Left colon (tissue), 2 donors: ENCODE measurements at places on chromosomes 12 and 14.

- no peak for DNase-seq
These were observed 197.8 kb downstream of the FSCB start for GRCh38 chr14:44309331-44309730.

DNA sequence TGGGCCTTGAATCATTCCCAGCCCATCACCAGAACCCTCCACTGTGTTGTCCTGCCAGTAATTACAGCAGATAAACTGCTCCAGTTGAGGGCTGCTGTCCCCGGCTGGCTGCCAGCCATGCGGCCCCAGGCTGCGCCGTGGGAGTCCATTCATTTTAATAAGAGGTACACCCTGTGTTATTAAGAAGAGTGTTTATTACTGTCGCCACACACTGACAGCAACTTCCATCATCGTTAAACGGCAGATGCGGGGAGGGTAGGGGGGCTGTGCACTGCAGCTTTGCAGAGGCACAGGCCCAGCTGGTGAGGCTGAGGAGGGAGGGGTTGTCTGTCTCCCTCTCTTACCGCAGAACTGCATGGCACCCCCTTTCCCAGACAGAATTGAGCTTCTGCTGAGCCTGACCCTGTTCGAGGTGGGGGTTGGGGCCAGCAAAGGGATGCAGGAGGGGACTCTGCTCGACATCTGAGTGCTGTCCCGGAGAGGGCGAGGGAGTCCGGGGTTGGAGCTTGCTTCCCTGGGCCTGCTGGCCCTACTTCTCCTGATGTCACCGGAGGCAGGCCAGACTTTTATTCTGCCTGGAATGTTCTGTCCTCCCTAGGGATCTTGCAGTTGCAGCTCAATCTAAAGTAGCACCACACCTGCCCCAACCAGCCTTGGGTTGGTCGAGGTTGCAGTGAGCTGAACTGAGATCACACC is 33.8 kb upstream of the GPATCH2L start:
- DNase-seq = no peak

DNA sequence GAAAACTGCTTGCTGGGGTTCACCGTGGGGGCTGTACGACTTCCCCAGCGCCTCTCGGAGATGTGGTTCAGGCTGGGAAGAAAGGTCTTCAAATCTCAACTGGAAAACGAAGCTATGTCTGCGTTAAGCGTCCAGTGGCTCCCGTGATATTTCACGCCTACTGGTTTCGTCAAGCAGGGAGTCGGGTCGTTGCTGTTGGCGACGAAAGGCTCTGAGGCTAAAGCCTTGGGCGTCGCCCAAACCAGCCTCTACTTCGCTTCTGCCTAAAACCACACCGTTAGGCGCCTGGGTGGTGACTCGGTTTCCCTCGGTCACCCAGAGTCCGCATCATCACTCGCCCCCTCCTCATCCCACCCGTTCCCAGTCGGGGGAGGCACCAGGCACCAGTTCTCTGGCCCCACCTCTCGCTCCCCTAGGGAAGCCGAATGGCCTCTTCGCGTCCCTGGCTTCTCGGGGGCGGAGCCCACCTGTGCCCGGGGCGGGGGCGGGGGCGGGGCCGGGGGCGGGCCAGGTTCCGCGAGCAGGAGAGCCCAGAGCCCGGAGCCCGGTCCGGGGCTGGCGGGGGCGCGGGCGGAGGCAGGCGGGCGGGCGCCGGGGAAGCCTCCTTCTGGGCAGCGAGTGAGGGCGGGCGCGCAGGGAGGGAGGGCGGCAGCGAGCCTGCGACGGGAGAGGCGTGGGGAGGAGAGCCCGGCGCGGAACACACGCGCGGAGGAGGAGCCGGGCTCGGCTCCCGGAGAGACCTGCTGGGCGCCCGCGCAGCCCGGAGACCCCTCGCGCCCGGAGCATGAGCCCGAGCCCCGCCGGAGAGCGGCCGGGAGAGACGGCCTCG is at the start of gene B4GALNT3:
B4GALNT3 (plus strand) TSS at position 510 of the 829 bp plus-strand sequence. CDS start 438 bp downstream, outside the sequence.
- peak; percentile 66 for DNase-seq

GRCh38 chr14:77143071-77143470 is 1.5 kb upstream of the ZDHHC22 start:
- DNase-seq = no peak

- no peak for DNase-seq
These were observed 479 bp downstream of the SEL1L start for GRCh38 chr14:81533212-81533535.

GRCh38 chr12:121413917-121414316 is 14.0 kb downstream of the RNF34 start:
- DNase-seq = no peak

GRCh38 chr14:36866867-36867266 is 205.2 kb downstream of the PAX9 start:
- no peak for DNase-seq

GRCh38 chr14:56810147-56810719 is at the start of gene OTX2:
OTX2 (minus strand) TSS chr14:56810479; CDS start chr14:56805456, 5,023 bp downstream.
- no peak for DNase-seq

DNA sequence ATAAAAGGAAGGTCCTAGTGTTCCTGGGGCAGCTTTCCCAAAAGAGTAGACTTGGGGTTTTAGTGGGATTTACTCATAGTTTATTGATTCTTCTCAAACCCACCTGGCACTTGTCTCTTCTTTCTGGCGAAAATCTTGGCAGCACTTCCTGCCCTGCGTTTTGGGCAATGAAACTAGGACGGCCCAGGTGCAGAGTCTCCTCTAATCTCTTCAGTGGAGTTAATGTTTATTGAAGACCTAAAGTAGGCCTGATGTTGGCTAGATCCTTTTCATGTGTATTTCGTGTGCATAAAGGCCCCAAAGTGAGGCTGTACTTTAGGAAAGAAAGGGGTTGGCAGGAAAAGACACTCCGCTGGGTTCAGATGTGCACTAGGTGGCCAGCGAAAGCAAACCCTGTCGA is 5.1 kb downstream of the WNT5B start:
- DNase-seq = no peak

DNA sequence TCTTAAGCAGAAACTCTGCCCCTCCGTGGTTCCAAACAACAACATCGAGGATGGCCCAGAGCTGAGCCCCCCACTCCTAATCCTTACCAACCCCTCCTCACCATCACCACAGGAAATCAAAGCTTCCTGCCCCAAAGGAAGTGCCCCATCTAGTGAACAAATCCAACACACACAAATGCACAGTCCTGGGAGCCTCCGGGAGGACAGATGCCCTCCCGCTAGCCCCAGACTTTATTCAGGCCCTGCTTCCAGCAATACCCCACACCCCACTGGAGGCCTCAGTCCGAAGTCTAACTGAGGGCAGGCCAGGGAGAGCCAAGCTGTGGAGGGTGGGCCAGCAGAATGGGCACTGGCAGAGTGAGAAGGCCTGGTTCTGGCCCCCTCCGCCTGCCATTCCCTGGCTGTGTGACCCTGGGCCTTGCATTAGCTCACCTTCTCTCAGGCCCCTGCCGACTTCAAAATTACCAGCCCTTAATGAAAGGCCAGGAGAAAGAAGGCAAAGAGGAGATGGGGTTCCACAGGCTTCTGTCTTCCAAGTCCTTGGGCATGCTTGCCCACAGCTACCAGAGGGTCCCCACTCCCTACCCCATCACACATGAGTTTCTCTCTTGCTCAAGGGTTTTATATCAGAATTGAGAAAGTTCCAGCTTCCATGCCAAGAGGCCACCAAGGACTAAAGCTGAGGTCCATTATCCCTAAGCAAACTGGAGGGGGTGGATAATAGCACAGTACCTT is 2.3 kb downstream of the HDAC7 start:
- DNase-seq = no peak

DNA sequence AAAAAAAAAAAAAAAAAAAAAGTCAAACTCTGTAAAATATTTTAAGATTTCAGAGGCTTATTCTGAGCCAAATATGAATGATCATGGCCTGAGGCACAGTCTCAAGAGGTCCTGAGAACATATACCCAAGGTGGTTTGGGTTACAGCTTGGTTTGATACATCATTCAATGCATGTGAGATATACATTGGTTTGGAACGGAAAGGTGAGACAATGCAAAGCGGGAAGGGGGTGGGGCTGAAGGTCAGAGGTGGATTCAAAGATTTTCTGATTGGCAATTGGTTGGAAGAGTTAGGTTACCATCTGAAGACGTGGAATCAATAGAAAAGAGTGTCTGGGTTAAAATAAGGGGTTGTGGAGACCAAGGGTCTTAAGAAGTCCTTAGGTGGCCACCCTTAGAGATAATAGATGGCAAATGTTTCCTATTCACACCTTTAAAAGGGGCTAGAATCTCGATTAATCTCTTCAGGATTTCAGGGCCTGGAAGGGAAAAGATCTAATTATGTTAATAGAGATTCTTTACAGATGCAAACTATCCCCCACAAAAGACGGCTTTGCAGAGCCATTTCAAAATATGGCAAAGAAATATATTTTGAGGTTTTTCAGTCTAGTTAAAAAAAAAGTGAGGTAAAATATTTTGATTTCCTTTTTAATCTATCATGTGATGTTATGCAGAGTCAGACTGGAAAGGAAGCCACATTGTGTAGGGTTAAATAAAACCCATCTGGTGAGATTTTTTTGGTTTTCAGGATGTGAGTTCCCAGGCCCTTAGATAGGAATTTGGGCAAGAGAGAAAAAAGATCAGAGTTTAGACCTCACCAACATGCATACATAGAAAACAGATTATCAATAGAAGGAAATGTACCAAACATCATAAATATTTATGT is 173.8 kb upstream of the CNOT2 start:
- no peak for DNase-seq

DNA sequence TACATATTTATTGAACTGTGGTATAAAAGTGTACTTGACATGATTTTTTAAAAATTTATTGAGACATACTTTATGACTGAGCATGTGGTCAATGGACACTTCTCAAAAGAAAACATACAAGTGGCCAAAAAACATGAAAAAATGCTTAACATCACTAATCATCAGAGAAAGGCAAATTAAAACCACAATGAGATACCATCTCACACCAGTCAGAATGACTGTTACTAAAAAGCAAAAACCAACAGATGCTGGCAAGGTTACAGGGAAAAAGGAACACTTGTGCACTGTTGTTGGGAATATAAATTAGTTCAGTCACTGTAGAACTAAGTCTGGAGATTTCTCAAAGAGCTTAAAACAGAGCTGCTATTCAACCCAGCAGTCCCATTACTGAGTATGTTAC is 1177.6 kb downstream of the GALC start:
- DNase-seq = no peak

DNA sequence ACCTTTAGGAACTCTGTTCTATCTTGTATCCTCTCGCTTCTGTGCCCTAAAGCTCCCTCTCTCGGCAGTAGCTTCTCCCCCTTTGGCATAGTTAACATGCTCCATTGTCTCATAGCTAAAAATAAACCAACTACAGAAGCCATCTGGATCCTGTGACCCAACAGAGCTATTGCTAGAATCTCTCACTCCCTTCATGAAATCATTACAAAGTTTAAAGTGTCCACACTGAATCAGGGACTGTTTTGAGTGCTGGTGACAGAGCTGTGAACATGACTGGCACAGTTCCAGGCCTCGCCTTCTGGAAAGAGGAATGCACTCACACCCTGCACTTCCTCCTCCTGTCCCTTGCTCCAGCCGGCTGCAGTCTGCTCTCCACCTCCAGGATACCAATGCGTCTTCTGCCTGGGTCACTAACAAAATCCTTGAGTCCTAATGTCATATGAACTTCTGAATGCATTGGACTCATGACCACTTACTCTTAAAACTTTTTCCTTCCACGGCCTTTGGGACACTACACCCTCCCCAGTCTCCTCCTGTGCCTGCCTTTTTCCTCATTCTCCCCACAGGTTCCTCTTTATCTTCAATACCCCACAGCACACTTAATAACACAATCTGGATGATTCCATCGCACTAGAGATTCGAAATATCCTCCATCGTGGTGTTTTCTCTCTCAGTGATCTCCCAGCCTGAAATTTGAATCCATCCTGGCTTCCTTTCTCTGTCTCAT is 13.2 kb downstream of the PLBD1 start:
- DNase-seq = peak; percentile 97

GRCh38 chr12:54225666-54226065 is 36.9 kb upstream of the SMUG1 start:
- no peak for DNase-seq

DNA sequence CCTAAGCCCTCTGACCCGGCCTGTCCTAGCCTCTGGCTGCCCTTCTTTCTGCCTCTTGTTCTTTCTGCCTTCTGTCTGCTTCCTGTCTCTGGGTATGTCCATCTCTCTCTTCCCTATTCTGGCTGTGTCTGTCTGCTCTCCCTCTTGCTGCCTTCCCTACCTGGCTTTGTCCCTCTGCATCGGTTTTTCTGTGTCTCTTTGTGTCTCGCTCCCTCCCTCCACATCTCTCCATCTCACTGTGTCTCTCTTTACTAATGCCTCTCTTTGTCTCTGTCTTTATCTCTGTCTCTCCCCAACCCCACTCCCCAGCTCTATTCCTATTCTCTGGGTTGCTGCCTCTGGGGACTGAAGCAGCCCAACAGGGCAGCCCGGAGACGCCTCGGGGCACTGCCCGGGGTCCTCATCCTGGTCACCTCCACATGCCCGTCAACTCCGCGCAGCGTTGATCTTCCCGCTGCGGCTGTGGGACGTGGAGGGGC is 10.1 kb downstream of the SHMT2 start:
- no peak for DNase-seq

- DNase-seq = no peak
These were observed 44.1 kb downstream of the TSPAN11 start for GRCh38 chr12:30970559-30971197.

DNA sequence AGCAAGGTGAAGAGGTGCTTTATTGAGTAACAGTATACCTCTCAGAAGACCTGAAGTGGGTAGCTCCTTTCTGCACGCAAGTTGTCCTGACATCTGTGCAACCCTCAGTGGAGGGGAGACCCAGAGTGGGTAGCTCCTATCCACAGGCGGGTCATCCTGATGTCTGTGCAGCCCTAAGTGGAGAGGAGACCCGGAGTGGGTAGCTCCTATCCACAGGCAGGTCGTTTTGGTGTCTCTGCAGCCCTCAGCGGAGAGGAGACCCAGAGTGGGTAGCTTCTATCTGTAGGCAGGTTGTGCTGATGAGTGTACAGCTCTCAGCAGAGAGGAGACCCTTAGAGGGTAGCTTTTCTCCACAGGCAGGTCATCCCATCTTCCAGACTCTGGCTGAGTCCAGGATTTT is 45.1 kb upstream of the PRPF39 start:
- DNase-seq = no peak

DNA sequence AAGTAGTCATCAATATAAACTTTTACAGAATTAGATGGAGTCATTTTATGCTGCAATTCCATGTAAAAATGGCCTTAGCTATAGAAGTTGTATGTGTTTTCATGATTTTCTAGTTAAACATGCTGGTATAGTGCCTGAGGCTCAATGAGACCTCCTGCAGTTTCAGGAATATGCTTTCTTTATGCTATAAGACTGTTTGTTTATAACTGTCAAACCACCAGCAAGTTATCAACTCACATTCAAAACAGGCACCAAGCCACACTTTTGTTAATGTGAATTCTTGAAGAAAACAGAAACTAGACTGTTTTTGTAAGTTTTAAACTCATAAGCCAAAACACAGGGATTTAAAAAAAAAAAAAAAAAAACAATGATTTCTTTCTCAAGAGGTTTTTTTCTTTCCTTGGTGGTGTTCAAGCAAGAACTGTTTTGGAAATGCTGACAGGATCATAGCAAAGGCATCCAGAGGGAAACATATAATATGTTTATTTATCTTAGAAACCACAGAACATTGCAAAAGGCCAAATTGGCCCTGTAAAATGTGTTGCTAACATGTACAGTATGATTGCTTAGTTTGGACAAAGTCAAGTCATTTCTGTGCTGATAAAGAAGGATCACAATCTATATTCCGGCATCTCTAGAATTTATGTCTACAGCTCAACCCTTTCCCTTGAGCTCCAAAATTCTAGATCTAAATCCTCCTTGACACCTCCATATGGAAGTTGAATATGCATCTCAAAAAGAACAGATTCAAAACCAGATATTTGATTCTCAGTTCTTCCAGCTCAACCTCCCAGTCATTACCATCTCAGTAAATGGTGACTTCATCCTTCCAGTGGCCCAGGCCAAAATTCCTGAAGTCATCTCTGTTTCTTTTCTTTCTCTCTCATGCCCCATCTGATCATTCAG is 29.0 kb upstream of the LUM start:
- no peak for DNase-seq

- no peak for DNase-seq
These were observed 21.2 kb upstream of the RNASE1 start for GRCh38 chr14:20823859-20824258.
